AG20443 (cell line): ENCODE measurements at places on chromosomes 4 and X.

- peak; percentile 54 for DNase-seq
Measured at GRCh38 chrX:152915541-152916241, 17.8 kb downstream of the ZNF185 start.

GRCh38 chr4:41715155-41715554 lies 33.4 kb downstream of the PHOX2B start:
- DNase-seq = no peak

DNA sequence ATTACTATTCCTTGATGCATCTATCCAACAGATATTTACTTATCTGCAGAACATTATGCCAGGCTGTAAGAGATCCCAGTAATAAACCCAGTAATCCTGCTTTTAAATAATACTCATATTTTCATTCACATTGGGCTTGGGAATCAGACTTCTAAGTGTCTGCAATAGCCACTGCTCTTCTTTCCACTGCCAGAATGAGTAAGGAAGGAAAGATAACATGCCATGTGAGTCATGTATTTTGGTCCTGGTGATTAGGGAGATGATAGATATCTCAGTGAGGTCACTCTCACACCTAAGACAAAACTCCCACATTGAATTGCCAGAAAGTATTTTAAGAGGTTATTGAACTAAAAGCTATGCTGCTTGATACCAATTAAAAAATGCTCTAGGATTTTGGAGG lies 13.9 kb upstream of the HEPH start:
- DNase-seq = no peak

DNA sequence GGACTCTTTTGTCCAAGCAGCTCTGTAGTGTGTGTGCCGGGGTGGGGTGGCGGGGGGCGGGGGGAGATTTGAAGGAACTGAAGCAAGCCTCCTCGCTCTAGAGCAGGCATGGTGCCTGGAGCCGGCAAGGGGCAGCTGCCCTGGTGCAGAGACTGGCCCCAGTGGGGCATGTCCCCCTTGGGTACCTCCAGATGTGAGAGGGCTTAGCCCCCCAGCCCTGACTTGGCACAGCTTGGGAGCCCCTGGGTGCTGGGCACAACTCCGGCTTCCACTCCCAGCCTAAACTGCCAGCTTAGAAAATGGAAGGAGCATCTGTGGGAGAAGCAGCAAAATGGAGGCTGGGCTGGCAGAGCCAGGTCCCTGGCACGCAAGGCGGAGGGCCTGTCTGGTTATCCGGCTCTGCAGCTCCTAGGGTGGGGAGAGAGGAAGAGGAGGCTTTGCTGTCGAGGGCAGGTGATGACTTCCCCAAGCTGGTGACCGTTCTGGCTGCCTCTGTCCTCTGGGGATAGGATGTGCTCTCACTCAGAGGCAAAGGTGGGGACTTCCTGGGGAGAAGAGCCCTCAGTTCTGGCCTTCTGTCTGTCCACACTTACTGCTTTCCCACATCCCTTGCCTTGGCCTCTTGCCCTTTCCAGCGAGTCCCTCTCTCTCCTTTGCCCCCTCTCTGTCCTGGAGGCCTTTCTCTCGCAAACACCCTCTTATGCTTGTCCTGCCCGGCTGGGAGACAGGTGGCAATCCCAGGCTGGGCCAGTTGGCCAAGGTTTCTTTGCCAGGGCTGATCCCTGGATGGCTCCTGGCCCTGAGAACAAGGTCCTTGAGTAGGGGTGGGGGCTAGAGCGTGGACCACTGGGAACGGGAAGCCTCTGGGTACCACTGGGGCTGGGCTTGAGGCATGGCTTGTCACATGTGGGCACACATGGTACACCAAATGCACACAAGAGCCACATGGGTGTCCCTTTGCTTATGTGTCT lies 2.0 kb downstream of the DLG3 start:
- no peak for DNase-seq

- no peak for DNase-seq
Measured at GRCh38 chr4:1408418-1408817, 2.2 kb upstream of the NKX1-1 start.

- DNase-seq = peak; percentile 7
Measured at GRCh38 chr4:152382057-152382785, 153.7 kb downstream of the FBXW7 start.

DNA sequence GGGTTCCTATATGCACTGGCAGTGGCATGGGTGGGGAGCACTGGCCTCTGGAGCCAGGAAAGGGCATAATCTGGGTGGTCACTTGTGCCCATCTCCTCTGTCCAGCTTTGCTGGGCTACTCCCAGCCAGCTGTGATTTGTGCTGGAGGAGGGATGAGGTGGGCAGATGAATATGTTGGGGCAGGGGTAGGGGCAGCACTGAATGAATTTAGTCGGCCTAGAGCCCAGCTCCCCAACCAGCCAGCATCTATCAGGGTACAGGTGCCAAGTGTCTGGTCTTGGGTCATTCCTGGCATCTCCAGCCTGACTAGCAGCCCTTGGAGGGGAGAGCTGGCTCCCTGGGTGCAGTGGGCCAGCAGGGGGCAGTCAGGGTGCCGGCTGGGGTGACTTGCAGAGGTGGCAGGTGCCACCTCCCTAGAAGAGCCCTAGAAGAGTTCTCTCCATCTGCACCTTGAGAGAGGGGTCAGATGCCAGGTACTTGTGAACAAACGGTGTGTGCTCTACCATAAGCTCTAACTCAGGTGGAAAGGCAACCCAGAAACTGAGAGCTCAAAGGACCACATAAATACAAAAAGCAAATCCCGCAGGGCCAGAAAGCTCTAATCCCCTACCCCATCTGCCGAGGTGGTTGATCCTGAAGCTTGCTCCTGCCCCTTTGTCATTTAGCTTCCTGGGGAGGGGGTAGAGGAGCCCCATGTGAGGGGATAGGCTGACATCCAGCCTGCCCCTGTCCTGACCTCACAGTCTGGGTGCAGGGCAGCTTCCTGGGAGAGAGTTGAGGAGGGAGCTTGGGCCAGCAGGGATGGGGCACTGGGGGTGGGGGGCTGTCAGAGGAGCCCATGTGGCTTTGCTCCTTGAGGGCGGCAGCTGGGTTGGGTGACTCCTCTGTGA lies 2.2 kb downstream of the SORCS2 start:
- DNase-seq = peak; percentile 61

DNA sequence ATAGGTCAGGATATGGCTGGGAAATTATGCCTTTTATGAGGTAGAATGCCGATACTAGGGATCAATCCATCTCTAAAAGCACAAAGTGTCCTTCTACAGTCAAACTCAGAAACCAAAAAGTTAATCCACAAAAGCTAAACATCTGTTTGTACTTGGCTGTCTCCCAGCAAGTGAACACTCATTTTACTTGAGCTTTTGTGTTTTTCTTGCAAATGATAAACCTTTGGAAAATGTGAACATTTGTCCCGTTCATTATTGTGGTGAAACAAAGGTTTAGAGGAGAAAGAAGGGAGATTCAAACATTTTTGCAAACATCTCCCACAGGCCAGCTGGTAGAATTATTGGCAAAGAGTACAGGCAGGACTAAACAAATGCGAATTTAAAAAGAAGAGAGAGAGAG lies 300.6 kb upstream of the SPANXN1 start:
- no peak for DNase-seq

DNA sequence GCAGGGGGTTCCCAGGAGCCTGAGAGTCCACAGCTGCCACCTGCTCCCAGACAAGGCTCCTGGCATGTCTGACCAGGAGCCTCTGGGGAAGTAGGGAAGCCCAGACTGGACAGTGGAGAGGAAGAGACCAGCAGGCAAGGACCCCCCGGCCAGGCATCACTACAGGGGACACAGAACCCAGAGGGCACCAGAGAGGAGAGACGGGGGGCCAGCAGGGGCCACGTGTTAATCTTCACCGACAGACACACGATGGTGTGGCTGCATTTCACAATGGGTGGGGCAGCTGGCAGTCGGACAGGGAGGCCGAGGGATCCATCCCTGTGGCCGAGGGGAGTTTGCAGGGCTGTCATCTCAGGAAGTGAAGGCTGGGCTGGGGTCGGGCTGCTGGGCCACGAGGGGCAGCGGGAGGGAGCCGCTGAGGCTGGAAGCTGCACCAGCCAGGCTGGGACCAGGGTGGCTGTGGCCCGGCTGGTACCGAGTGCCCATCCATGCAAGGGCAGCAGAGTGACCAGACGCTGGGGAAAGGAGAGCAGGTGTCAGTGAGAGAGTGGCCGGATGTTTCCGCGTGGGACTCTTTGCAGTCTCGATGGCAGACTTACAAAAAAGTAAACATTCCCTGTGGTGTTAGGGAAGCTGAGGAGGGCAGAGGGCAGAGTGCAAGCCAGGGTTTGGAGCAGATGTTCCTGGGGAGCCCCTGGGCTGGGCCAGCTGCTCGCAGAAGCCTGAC lies 4.7 kb downstream of the PDE6B start:
- DNase-seq = no peak

DNA sequence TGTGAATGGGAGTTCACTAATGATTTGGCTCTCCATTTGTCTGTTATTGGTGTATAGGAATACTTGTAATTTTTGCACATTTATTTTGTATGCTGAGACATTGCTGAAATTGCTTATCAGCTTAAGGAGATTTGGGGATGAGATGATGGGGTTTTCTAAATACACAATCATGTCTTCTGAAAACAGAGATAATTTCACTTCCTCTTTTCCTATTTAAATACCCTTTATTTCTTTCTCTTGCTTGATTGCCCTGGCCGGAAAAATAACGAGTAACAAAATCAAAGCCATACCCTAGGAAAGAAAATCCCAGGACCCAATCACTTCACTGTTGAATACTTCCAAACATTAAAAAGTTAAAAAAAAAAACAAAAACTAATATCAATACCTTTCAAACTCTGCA lies 67.7 kb upstream of the UGT2B4 start:
- DNase-seq = no peak

- no peak for DNase-seq
Measured at GRCh38 chr4:184024637-184025036, 119.5 kb downstream of the STOX2 start.

- no peak for DNase-seq
Measured at GRCh38 chr4:121541696-121542095, 155.1 kb downstream of the ANXA5 start.

DNA sequence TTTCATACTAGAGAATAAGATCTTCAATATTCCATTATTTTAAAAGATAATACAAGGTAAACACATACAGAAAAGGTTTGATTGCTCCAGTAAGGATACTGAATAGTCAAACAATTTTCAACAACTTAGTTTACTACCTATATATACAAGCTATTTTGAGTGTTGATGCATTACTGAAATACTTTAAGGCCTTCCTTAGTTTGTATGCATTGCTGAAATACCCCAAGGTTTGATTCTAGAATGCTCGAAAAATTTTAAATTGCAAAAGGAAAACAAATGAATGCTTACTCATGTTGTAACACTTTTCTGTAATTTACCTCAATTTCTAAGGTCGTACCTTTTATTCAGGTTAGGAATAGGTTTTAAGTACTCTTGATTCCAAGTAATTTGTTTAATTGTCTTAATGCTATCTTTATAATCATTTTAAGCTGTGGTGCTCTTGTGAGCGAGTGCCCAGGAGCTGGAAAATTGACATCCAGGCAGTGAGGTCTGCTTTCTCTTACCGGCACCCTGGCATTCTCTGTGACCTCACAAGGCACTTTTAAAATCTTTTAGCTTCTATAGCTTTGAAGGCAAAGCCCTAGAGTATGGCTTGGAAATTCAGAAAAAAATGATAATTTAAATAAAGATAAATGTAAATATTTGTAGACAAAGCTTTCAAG lies 114.0 kb downstream of the BMPR1B start:
- DNase-seq = no peak

- no peak for DNase-seq
Measured at GRCh38 chrX:121655276-121655675, 607.9 kb downstream of the GLUD2 start.

GRCh38 chrX:77788050-77788449 lies 2.0 kb upstream of the ATRX start:
- DNase-seq = peak; percentile 37

GRCh38 chrX:17377795-17378194 lies 2.8 kb downstream of the NHS start:
- no peak for DNase-seq

GRCh38 chrX:133776072-133776471 lies 209.3 kb downstream of the GPC3 start:
- DNase-seq = peak; percentile 6

DNA sequence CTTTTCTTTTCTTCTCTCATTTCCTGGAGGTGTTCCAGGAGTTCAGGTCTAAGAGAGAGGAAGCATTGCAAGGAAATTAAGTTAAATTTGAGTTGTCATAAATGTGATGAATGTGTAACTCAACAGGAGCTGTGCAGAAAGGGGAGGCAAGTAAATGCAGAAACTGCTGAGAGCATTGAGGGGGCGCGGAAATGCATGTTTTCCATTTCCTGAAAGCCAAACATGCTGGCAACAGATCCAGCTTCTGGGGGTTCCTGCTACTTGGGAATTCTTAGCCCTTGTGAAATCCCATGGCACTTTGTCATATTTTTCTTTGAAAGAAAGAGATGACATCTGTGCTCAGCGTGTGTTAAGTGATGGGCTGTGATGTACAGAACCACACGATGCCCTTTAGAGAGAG lies 33.8 kb upstream of the NAP1L5 start:
- no peak for DNase-seq

- DNase-seq = no peak
Measured at GRCh38 chr4:1686440-1687036, 2.4 kb upstream of the FAM53A start.

- DNase-seq = no peak
Measured at GRCh38 chrX:17170973-17171372, 204.0 kb upstream of the NHS start.

DNA sequence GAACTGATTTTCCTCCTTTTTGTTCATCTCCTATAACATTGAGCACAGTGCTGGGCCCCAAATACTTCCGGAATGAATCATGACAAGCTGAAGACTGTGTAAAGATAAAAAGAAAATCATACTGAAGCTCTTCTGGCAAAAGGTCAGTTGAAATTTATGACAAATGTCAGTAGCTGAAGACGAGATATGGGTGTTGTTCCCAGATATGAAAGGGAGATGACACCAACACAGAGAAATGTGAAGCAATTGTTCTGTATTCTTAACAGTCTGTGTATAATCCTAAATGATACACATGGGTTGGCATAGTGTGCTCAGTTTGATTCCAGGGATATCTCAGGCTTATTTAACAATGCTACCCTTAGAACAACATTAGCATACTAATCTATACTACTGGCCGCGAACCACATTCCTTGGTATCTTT lies 170.5 kb upstream of the PITX2 start:
- no peak for DNase-seq

- DNase-seq = peak; percentile 47
Measured at GRCh38 chr4:25088093-25088952, 57.6 kb upstream of the LGI2 start.

DNA sequence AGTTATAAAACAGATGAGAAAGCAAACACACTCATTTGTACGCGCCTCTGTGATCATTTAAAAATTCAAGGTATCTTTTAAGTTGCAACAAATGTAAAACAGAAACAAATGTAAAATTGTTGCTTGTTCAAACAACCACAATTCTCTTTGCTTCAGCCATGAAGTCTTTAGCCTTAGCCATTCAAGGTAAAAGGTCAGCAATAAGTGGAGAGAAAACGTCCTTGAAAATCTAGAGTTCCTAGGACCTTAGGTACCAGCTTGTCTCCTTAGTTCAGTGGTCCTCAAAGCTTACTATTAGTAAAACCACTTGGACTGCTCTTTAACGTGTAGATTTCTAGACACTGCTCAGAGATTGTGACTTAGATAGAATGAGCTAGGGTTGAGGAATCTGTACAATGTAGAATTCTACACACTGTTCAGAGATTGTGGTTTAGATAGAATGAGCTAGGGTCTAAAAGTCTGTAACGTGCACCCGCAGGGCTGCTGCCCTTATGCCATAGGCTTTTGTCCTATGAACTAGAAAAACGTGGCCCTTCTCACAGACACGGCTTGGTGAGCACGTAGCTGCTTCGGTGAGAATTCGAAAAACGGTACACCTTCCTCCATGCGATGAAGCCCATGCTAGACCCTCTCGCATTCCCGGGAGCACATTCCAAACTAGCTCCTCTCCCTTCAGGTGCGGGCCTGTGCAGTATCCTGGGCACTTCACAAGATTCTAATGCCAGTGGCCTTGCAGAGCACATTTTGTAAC lies 1.7 kb downstream of the PLAC8 start:
- DNase-seq = no peak
